Activated CD8-positive, alpha-beta T cell treated with anti-CD3 and anti-CD28 coated beads, Interleukin-2, amount 10 ng/mL, durations not matched to agents 7 days and 5 days (primary cell): ENCODE measurements at places on chromosomes 2 and 18.

DNA sequence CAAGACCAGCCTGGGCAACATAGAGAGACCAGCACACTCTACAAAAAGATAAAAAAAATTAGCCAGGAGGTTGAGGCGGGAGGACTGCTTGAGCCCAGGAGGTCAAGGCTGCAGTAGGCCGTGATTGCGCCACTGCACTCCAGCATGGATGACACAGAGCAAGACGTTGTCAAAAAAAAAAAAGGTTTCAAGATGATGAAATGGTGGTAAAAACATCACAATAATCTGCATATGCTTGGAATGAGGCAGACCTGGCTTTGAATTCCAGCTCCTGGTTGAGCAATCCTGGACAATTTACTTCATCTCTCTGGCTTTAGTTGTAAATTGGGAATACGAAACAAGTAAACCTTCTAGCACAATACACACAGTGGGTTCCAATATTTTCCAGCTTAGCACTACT, 24.1 kb downstream of the USP40 start:
- no peak overlapping the region for H3K4me3 ChIP-seq
- no peaks in the 10 kb centered on the region for H3K27me3 ChIP-seq
- H3K27ac ChIP-seq = no peak overlapping the region
- peaks cover 3% of the 10 kb centered on the region for H3K36me3 ChIP-seq
- H3K4me1 ChIP-seq = peaks cover 10% of the 10 kb centered on the region

- H3K27me3 ChIP-seq = peaks cover 14% of the 10 kb centered on the region
- H3K4me1 ChIP-seq = no peaks in the 10 kb centered on the region
- H3K36me3 ChIP-seq = no peaks in the 10 kb centered on the region
- no peak overlapping the region for H3K27ac ChIP-seq
- no peak overlapping the region for H3K4me3 ChIP-seq
- no peak for DNase-seq
Observed at GRCh38 chr2:69141061-69141460, 128.1 kb downstream of the ANTXR1 start.

GRCh38 chr2:239339726-239340601, 60.9 kb downstream of the HDAC4 start:
- DNase-seq = peak; percentile 80
- H3K4me3 ChIP-seq = peak overlapping the region; percentile 44
- peaks cover 35% of the 10 kb centered on the region for H3K4me1 ChIP-seq
- H3K36me3 ChIP-seq = peaks cover 16% of the 10 kb centered on the region
- peaks cover 10% of the 10 kb centered on the region for H3K27me3 ChIP-seq

GRCh38 chr2:28311660-28312249, 80.9 kb upstream of the FOSL2 start:
- no peaks in the 10 kb centered on the region for H3K4me1 ChIP-seq
- peaks cover 8% of the 10 kb centered on the region for H3K36me3 ChIP-seq
- no peak for DNase-seq
- H3K4me3 ChIP-seq = no peak overlapping the region
- no peaks in the 10 kb centered on the region for H3K27me3 ChIP-seq
- no peak overlapping the region for H3K27ac ChIP-seq

GRCh38 chr2:101387151-101387834, at the start of gene CREG2:
Gene CREG2 (minus strand): TSS chr2:101387503. CDS start chr2:101387457, 46 bp downstream.
- peaks cover 11% of the 10 kb centered on the region for H3K4me1 ChIP-seq
- no peak within 1 kb of the TSS for H3K27ac ChIP-seq
- DNase-seq = peak; percentile 62
- H3K36me3 ChIP-seq = no peaks in the 10 kb centered on the region

GRCh38 chr2:196108604-196109003, 40.0 kb upstream of the DNAH7 start:
- no peak overlapping the region for H3K4me3 ChIP-seq
- H3K27me3 ChIP-seq = no peaks in the 10 kb centered on the region
- H3K27ac ChIP-seq = no peak overlapping the region
- H3K36me3 ChIP-seq = no peaks in the 10 kb centered on the region

DNA sequence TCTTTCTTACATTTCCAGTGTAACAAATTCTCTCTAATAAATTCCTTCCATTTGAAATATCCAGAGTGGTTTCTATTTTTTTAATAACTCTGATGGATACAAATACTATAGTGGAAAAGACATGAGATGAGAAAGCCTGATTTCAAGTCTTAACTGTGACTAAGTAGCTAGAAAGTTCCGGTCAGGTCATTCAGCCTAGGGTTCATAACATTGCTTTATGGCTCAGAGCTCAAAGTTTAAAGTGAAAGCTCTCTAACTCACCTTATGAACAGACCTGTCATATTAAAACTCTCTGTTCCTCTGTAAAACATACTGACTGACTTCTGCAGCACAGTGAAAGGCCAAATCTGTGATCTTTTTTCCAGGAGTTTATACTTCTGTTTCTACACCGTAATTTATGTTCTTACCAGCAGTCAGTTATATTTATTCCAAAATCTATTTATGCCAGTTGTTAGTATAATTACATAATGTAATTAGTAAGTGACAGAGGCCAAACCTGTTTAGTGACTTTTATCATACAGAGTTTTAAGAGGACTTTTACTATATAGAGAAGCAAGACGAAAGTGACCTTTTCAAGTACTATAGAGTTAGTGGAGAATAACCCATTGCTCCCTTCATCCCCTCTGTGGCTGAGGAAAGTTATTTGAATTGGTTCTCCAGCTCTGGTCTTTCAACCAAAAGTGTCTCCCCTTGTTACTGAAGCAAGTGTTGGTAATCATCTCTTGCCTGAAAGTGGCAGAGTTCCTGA, 118.8 kb upstream of the PDE1A start:
- H3K27ac ChIP-seq = no peak overlapping the region
- H3K4me3 ChIP-seq = no peak overlapping the region

- no peak for DNase-seq
- no peaks in the 10 kb centered on the region for H3K36me3 ChIP-seq
- peaks cover 27% of the 10 kb centered on the region for H3K27me3 ChIP-seq
- no peak overlapping the region for H3K27ac ChIP-seq
- H3K4me1 ChIP-seq = peaks cover 4% of the 10 kb centered on the region
Observed at GRCh38 chr2:216700088-216700567, 4.8 kb upstream of the IGFBP5 start.

DNA sequence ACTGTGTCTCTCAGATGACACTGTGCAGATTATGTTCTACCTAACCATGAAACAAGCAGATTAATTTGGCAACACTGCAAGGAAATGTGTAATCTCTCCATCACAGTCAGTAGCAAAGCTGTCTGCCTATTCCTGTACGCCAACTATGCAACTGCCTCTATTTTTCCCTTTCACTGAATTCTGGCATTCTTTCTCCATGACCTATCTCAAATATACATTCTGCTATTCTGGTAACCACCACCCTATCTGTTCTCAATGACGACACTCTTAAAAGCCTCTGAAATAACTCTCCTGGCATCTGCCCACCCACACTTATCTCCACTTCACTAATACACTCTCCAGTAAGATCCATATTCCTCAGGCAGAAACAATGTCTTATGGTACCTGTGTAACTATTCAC, 78.7 kb downstream of the ABCA12 start:
- H3K27ac ChIP-seq = no peak overlapping the region
- no peak overlapping the region for H3K4me3 ChIP-seq
- no peak for DNase-seq
- no peaks in the 10 kb centered on the region for H3K4me1 ChIP-seq
- H3K36me3 ChIP-seq = no peaks in the 10 kb centered on the region

GRCh38 chr2:31108561-31109286, 29.5 kb downstream of the GALNT14 start:
- no peak overlapping the region for H3K27ac ChIP-seq
- no peak overlapping the region for H3K4me3 ChIP-seq
- DNase-seq = no peak
- H3K36me3 ChIP-seq = no peaks in the 10 kb centered on the region

DNA sequence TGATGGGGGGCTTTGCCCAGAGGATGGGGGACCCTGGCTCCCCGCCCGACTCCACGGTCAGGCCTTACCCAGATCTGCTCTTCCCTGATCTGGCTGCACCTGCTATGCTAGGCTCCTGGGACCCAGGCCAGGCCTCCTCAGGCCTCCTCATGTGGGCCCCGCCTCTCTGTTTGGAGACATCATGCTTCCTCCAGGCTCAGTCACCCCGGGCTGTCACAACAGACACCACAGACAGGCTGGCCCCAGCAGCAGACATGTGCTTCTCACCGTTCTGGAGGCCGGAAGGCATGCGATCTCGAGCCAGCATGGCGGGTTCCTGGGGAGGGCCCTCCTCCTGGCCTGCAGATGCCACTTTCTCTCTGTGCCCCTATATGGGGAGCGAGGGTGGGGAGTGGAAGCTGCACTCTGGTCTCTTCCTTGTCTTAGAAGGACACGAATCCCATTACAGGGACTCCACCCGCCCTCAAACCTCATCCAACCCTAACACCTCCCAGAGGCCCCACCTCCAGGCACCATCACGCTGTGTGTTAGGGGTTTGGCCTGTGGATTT, 10.8 kb upstream of the NEU4 start:
- H3K27me3 ChIP-seq = no peaks in the 10 kb centered on the region
- no peak overlapping the region for H3K4me3 ChIP-seq
- DNase-seq = peak; percentile 19
- H3K36me3 ChIP-seq = no peaks in the 10 kb centered on the region
- no peak overlapping the region for H3K27ac ChIP-seq

DNA sequence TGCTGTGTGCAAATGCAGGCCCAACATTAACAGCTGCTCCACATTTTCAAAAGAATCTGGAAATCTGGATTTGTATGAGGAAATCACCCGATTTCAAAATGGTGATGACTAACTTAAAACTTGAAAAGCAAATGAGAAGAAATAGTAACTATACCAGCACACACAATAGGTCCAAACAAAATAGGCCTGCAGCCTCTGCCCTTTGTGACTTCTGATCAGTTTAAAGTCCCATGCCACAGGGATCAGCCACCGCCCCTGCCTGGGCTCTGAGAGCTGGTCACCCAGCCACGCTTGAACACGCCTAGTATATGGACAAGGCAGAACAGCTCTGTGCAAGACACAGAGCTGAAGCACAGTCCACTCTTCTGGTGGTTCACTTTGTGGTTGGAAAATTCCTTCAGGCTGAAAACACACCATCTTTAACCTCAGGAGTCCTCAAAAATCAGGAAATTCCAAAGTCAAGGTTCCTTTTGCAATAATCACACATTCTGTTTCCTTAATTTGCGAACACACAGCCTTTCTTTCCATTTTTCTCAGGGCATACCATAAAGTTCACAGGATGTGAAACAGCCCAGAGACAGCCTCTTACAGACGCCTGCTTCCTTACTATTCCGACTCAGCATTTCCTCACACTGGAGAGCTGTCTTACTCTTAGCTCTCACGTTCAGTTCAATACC, 150.1 kb upstream of the RIOK3 start:
- H3K4me1 ChIP-seq = peaks cover 29% of the 10 kb centered on the region
- H3K36me3 ChIP-seq = peaks cover 4% of the 10 kb centered on the region
- H3K4me3 ChIP-seq = no peak overlapping the region
- H3K27me3 ChIP-seq = no peaks in the 10 kb centered on the region
- DNase-seq = no peak

DNA sequence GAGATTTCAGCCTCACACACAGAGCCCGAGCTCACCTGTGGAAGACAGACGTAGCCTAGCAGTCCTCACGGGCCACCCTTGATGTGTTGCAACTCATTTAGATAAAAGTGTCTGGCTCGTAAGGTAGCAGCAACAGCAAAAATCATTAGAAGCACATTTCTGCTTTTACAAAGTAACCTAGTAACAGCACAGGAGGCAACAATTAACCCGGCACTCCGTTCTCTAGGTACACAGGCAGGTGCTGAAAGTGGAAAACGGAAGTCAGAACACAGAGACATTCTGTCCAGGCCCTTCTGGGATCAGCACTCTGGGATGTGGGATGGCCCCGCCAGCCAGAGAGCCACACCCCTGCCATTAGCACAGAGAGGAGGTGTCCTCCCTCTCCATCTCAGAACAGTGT, 99.3 kb downstream of the KLHL29 start:
- peaks cover 26% of the 10 kb centered on the region for H3K4me1 ChIP-seq
- DNase-seq = no peak
- H3K27ac ChIP-seq = no peak overlapping the region
- no peaks in the 10 kb centered on the region for H3K36me3 ChIP-seq
- H3K27me3 ChIP-seq = peaks cover 45% of the 10 kb centered on the region

- no peak for DNase-seq
- no peaks in the 10 kb centered on the region for H3K27me3 ChIP-seq
- H3K27ac ChIP-seq = no peak overlapping the region
Observed at GRCh38 chr18:33802955-33803354, 224.9 kb downstream of the ASXL3 start.

DNA sequence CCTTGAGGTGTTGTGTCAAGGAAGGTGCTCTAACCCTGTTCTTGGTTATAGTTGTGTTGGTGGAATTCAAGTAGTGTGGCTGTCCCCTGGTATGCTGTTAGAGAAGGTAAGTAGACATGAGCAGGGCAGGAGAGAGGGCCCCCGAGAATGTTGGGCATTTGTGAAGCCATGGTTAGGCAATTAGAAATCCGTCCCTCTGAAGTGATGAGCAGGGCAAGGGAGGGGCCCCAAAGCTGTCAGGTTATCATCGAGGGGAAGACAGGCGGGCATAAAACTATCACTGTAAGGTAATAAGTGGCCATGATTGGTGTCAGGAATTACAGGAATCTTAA, 5.2 kb downstream of the XRCC5 start:
- peak overlapping the region; percentile 84 for H3K4me3 ChIP-seq
- no peaks in the 10 kb centered on the region for H3K27me3 ChIP-seq
- no peak for DNase-seq
- H3K36me3 ChIP-seq = peaks cover 93% of the 10 kb centered on the region
- H3K4me1 ChIP-seq = peaks cover 88% of the 10 kb centered on the region

DNA sequence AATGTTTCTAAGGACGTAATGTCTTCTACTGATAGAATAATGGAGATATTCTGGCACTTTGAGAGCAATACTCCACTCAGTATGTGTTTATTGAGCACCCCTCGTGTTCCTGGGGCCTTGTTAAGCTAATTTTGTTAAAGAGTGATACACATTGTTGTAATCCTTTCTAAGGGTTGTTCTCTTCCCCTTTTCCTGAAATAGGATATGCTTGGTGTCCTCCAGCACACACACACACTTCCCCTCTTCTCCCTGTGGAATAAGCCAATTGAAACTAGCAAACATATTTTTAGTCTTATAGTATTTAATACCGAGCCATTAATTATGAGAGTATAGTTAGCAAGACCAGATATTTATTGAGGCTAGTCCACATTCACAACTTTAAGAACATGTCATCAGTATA, 114.1 kb downstream of the CRIM1 start:
- H3K4me3 ChIP-seq = no peak overlapping the region
- H3K4me1 ChIP-seq = peaks cover 3% of the 10 kb centered on the region
- DNase-seq = no peak
- H3K36me3 ChIP-seq = no peaks in the 10 kb centered on the region
- H3K27ac ChIP-seq = no peak overlapping the region
- H3K27me3 ChIP-seq = no peaks in the 10 kb centered on the region
